Stimulated activated CD8-positive, alpha-beta memory T cell treated with anti-CD3 and anti-CD28 coated beads, Interleukin-15, amount 100 ng/mL, for 24 hours (primary cell): ENCODE measurements at places on chromosomes 2 and 18.

DNA sequence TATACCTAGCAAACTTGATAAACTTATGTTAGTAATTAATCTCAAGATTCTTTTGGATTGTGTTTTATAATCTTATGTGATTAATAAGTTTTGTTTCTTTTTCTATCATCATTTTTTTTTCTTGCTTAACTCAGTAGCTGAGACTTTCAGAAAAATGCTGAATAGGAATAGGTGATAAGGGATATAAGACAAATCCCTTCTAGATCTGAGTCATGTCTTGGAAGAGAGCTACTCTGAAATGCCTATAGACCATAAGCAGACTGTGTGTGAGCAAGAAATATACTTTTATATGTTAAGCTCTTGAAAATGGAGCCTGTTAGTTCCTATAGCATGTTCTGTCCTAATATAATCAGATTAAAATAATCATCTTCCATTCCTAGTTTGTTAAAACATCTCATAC is 29.6 kb downstream of the CYBRD1 start:
- no peak for DNase-seq

GRCh38 chr2:11326677-11327211 is 17.7 kb downstream of the ROCK2 start:
- no peak for DNase-seq

DNA sequence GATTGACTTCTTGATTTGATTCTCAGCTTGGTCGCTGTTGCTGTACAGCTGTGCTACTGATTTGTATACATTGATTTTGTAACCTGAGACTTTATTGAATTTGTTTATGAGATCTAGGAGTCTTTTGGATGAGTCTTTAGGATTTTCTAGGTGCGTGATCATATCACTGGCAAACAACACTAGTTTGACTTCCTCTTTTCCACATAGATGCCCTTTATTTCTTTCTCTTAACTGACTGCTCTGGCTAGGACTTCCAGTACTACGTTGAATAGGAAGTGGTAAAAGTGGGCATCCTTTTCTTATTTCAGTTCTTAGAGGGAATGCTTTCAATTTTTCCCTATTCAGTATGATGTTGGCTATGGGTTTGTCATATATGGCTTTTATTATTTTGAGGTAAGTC is 101.3 kb downstream of the OSBPL1A start:
- DNase-seq: no peak

GRCh38 chr2:230847883-230848388 is 16.8 kb upstream of the ITM2C start:
- DNase-seq: peak; percentile 91

GRCh38 chr2:111069722-111070121 is 51.0 kb upstream of the BCL2L11 start:
- no peak for DNase-seq

DNA sequence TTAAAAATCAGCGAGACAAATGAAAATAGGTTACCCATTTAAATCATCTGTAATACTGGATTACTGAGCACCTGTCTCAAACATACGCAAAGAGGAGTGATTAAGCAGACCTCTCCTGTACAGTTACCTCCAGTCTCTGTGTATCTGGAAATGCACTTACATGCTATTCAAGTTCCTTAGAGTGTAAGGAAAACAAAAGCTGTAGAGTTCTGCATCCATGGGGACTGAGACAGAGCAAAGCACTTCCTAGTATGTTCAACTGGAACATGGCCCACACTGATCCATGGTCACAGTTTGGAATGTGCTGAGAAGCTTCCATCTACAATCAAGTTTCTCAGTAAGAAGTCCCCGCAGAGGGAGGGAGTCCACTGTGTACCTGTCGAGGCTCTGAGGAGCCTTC is 63.9 kb downstream of the PPP4R1 start:
- no peak for DNase-seq

- no peak for DNase-seq
Observed at GRCh38 chr18:7177116-7177744, 53.7 kb upstream of the LRRC30 start.

- no peak for DNase-seq
Observed at GRCh38 chr2:121136323-121136722, 148.7 kb downstream of the TFCP2L1 start.

- DNase-seq: no peak
Observed at GRCh38 chr2:191941376-191941929, 94.6 kb upstream of the CAVIN2 start.

DNA sequence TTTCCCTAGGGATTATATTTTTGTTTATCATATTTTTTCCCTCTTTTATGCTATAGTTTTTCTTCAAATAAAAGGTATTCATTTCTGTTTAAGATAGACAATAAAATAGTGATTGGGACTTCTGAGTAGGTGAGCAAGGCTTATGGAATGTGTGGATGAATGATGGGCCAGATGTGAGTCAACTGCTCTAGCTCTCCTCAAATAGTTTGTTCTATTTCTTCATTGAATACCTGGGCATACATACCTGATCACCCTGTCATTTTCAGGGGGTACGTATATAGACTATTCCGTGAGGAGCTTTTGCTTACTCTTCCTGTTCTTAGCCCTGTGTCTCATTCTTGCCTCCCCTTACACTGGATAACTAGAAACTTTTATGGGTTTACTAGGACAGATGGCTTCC is 41.9 kb downstream of the BABAM2 start:
- no peak for DNase-seq

- no peak for DNase-seq
Observed at GRCh38 chr2:11683476-11683875, 13.5 kb upstream of the NTSR2 start.

DNA sequence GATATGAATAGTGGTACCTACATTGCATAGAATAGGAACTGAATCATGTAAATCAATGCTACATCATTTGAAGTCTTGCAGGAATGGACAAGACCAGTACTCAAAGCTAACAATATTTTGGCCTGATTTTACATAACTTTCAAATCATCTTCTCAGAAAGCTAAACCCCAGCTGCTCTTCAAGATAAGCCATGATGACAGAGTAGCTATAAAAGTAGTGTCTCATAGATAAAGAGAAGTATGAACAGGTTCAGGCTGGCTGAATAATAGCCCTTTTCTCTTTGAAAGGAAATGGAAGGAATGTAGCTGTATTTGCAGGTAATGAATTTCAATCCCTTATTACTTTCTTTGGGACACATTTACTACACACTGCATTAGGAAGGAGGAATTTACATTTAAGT is 28.2 kb downstream of the TSPYL6 start:
- DNase-seq: no peak

DNA sequence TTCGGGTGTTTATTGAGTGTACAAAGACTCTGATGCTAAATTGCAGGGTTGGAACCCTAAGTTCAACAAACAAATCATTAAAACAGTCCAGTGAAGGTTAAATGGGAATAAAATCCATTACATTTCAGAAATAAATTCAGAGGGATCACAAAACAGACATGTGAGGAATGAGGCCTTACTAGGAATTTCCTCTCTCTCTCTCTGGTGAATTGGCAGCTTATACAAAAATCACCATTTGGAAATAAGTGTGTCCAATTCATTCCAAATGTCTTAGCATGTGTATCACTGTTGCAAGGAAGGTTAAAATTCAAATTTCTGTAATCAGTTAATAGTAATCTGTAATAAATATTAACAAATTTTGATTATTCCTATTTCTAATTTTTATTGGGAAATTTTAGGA is 228.6 kb upstream of the PXDN start:
- DNase-seq: no peak

DNA sequence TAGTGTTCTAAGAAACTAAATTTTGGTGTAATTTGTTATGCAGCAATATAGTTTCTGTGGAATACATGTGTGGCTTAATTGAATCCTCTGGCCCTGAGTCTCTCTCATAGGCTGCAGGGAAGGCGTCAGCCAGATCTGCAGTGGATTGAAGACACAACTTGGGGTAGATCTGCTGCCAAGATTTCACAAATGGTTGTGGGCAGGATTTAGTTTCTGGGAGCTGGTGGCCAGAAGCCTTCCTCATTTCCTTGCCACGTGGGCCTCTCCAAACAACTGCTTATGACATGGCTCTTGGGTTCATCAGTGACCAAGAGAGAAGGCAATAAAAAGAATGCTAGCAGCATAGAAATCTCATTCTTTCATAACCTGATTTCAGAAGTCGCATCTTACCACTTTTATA is 28.2 kb downstream of the CCDC102B start:
- no peak for DNase-seq

GRCh38 chr2:105909215-105909614 is 164.5 kb downstream of the NCK2 start:
- no peak for DNase-seq

DNA sequence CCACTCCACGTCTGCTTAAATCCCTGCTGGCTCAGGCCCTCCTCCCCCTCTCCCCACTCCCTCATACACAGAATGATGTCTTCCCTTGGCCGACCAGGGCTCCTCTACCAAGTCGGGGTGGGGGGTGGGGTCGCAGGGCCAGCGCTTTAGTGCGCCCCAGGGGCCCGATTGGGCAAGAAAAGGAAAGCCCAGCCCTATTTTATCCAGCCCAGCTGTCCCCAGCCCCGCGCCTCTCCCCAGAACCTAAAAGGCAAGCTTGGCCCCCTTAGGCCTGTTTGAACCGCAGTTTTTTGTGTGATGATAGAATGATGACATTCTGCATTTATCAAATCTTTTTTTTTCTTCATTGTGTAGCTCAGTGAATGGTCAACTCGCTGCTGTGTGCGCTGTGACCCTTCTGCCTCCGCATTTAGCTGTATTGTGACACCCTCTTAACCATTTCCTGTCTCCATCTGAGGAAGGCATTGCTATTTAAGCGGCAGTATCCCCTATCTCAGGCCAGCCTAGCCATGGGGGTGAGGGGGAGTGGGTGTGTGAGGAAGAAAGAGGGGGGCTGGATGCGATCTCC is 231.4 kb downstream of the HAUS1 start:
- no peak for DNase-seq

- DNase-seq: no peak
Observed at GRCh38 chr18:12106471-12106870, 12.8 kb downstream of the ANKRD62 start.
